ENCODE measurements at places on chromosomes 16 and 17.
A peak's percentile ranks its signal among the peaks of the same experiment; 100 is the strongest.

DNA sequence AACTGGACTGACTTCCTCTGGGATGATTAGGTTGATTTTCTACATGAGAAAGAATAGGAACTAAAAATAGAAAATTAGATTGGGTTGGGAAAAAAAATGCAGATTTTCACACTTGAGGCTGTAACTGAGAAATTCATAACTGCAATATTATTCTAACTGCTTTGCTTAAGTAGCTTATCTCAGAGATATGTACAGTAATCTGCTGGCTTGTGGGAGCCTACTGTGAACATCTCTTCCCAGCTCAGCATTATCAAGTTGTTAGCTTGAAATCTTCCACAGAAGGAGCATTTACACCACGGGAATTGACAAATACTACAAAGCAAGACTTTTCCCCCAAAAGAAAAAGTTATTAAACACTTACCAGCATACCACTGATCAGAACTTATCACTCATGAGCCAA is 58.9 kb downstream of the CNTNAP4 start:
- no peak for DNase-seq

DNA sequence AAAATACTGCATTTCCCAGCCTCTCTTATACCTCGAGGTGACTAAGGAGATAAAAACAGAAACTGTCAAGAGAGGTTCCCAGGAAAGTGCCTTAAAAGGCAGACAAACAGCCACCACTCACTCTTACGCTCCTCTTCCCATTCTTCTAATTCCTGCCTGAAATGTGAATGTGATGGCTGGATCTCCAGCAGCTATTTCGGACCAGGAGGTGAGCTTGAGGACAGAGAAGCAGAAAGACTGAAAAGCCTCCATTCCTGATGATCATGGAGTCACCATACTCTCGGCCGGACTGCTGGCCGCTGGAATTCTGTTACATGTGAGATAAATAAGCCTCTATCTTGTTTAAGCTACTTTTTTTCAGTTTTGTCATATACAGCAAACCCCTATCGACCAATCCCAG is 41.4 kb upstream of the ABR start:
- DNase-seq, result no peak

- no peak for DNase-seq
These were observed 7.3 kb downstream of the NT5C start for GRCh38 chr17:75124041-75124818.

- no peak for DNase-seq
These were observed 5.3 kb downstream of the PAQR4 start for GRCh38 chr16:2974319-2975056.

- peak; percentile 47 for DNase-seq
These were observed 516 bp downstream of the SLC16A6 start for GRCh38 chr17:68290268-68290954.

DNA sequence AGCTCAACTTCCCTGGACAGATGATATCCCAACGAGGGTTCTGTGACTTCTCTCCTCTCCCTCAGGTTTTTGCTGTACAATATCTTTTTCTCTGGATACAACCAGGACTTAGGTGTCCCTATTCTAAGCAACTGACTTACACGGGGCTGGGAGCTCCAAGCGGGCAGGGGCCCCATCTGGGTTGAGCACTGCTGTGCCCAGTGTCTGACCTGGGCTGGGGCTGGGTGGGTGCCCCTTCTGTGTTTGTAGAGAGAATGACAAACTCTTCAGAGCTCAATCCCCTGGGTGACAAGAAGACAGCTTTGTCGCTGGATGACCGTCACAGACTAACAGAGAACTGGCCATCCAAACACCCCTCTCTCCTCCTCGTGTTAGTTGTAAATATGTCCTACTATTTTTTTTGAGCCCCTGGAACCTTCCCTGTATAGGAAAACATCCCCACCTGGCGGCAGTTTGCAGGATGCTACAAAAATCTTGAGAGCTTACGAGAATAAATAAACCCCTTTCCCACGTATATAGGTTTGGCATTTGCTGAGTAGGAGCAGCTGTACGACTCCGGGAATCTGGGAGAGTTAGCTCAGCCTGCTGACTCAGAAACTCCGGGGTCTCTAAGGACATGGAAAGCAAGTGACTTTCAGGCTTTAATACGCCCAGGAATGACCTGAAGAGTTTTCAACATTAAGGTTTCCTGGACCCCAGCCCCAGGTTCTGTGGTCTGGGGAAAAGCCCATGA is 23.7 kb upstream of the RCVRN start:
- DNase-seq, result peak; percentile 59

DNA sequence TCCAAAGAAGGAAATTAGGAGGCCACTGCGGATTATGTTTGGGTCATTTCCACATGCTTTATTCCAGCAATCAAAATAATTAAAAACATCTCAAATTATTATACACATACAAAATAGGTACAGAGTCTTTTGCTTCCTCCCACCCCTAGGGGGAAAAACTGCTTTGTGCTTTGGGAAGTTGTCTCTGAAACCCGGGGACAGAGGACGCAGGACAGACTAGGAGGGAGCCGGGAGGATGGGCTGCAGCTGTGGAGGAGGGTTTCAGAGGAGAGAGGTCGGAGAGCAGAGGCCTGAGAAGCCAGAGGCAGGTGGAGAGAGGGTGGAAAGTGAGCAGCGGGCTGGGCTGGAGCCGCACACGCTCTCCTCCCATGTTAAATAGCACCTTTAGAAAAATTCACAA is 17.4 kb downstream of the COL1A1 start:
- no peak for DNase-seq

DNA sequence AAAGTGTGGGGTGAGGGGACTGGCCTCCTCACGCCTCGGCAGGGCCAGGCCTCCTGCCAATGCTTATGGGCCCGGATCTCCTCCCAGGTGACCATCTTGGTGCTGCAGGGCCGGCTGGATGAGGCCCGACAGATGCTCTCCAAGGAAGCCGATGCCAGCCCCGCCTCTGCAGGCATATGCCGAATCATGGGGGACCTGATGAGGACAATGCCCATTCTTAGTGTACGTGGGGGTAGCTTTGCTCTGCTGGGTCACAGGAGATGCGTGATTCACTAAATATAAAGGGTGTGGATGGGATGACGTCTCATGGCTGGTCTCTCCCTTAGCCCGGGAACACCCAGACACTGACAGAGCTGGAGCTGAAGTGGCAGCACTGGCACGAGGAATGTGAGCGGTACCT is 19.5 kb downstream of the NUP85 start:
- DNase-seq, result no peak

Measured in endothelial cell (in vitro differentiated cells).